ENCODE measurements at places on chromosomes 16 and 17.
A peak's percentile ranks its signal among the peaks of the same experiment; 100 is the strongest.

DNA sequence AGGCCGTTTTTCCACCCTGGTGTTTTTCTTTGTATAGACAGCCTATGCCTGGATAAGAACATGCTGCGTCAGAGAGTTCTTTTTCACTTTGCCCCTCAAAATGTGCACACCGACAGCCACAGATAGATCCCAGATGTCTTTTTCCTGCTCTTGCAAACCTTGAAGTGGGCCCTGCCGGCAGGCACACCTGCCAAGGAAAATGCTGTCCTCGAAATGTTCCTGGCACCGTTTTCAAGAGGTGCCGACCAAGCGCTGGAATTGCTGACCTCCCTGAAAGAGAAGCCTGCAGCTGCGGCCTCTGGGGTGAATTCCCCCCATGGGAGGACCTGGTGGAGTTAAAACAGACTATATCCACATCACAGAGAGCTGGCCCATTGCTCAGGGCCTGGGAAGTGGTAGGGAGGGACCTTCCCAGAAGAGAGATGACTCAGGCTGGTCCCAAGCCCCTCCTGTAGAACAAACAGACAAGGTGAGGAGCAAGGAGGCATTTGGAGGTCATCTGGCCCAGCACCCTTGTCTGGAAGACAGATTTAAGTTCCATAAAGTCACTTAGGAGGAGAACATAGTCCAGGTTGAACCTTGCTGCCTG lies 668.1 kb downstream of the MAF start:
- DNase-seq, result no peak

GRCh38 chr16:80517846-80518245 lies 22.9 kb upstream of the DYNLRB2 start:
- DNase-seq, result no peak

DNA sequence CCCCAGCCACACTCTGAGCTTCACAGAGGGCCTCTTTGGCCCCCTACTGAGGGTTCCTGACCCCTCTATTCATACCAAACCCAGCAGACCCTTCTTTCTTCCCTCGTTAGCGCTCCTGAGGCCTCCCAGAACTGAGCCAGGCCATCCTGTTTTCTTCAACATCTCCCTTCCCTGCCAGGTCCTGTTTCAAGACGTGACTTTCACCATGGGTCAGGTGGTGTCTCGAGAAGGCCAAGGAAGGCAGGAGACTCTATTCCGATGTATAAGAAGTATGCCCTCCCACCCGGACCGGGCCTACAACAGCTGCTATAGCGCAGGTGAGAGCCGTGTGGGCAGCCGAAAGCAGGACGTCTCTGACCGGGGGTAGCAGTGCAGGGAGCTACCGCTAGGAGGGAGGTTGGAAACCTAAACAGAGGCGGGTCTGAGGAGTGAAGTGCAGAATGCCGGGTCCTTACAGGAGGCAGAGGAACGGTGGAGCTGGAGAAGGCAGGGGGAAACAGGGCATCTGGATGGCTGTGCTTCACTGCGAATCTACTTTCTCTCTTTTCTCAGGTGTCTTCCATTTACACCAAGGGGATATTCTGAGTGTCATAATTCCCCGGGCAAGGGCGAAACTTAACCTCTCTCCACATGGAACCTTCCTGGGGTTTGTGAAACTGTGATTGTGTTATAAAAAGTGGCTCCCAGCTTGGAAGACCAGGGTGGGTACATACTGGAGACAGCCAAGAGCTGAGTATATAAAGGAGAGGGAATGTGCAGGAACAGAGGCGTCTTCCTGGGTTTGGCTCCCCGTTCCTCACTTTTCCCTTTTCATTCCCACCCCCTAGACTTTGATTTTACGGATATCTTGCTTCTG lies 1.3 kb upstream of the SENP3 start:
- no peak for DNase-seq

- no peak for DNase-seq
These were observed 57.3 kb downstream of the SALL1 start for GRCh38 chr16:51093726-51094280.

DNA sequence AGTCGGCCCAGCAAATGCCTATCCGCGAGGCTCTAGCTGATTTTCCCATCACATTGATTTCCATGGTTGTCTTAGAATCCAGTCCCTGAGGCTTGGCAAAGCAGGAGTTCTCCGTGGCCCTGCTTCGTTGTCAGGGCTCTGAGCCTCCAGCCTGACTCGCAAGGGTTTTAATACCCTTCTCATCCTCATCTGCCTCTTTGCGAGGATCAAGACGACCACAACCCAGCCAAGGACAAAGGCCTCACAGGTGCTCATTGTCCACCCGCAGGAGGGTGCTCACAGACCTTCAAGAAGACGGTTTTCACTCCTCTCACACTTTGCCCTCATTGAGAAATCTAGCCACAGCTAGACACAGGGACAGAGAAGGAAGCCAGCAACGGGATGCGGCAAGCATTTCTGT lies 610.8 kb downstream of the KCNJ18 start:
- no peak for DNase-seq

DNA sequence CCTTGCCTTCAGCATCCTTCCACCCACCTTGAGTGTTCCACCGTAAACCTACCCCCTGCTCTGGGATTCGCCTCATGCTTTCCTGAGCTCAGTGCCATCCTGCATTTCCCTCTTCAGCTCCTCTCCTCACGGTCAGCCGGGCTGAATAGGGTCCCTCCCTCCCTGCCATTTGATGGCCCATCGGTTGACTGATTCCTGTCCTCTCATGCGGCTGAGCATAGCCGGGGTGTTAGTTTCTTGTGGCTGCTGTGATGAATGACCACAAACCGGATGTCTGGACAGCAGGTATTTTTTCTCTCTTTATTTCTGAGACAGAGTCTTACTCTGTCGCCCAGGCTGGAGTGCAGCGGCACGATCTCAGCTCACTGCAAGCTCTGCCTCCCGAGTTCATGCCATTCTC lies 44.1 kb upstream of the MGAT5B start:
- DNase-seq, result no peak

DNA sequence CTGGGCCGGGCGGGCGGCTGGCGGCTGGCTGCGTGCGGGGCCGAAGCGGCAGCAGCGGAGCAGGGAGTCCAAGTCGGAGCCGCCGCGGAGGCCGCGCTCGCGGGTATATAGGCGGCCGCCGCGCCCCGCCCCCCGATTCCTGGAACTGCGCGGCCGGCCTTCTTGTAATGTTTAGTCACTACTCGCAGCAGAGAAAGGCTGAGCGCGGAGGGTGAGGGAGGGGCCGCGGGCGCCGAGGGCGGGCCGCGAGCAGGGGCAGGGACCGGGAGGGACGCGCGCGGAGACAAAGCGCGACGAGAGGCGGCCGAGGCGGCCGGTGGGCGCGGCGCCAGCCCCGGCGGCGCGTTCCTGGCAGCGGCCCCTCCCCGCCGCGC lies at the start of gene SOCS3:
SOCS3 (minus strand) TSS at position 81 of the 374 bp plus-strand sequence. CDS start 982 bp downstream, outside the sequence.
- peak; percentile 88 for DNase-seq

DNA sequence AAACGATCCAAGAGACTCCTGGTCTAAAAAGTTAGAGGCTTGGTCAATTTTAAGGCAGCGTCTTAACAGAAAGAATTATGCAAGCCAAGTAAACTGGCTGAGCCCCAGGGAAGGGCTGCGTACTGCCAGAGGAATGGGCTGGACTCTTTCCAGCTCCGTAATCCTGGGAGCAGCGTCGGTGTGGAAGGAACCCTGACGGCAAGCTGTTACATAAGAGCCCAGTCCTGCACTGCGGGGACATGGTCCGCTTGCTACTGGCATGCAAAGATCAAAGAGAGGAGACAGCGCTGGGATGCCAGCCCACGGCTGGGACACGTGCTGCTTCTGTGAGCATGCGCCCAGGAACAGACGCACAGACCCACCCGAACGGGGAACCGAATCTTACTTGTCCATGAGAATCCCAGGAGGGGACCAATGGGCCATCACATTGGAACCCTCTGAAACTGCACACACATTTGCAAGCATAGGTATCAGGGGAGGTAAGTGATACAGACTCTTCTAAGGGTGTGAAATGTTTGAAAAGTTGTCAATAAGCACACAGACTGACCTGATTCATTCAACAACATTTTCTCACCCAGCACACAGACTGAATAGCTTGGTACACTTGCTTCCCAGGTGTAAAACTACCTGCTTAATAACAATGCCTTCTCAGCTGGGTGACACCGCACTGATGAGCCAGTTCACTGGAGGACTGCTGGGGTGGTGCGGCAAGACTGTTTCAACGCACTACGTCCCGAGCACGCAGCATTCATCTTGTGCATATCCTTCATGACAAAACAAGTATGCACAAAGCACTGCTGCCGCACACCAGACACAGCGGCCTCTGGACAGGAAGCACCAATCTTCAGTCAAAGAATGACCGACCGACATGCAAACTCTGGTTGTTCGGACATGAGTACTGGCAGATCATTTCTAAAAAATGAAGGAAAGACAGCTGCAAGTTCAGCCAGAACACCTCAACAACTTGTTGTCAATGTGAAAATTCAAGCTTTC lies 94.9 kb downstream of the ANKRD11 start:
- no peak for DNase-seq

- DNase-seq, result no peak
These were observed 318.7 kb upstream of the RBFOX1 start for GRCh38 chr16:7013990-7014389.

GRCh38 chr17:8122924-8123694 lies 797 bp downstream of the HES7 start:
- peak; percentile 36 for DNase-seq

DNA sequence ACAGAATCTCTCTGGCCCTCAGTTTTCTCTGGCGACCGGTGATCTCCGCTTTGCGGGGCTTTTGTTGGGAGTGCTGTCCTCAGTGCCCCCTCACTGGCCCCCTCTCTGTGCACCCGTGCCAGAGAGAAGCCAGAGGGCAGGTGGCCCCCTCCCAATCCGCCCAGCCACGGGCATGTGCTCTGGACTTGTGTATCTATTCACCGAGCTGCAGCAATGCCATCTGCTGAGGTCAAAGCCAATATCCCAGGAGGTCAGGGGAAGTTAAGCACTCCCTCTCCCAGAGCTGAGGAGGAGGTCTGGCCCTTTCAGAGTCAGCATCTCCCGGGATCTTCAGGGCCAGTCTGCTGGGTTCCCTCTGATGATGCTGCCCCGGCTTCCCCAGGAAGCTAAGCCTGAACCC lies 5.1 kb downstream of the CACNG5 start:
- no peak for DNase-seq

GRCh38 chr17:73363442-73364154 lies 51.8 kb upstream of the CDC42EP4 start:
- no peak for DNase-seq

DNA sequence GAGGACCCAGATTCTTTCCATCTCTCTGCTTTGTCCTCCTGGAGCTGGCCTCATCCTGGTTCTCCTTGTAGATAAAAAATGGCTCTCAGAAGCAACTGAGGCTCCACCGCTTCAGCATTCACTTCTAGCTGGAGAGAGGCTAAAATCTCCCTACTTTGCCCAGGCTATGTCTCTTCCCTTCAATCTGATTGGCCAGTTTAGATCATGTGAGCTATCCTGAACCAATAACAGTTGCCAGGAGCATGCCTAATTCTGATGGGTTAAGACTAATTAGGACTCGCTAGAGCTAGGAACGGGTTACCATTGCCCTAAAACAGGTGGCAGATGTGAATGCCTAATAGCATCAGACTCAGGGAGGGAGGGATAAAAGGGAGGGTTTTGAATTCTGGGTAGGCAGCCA lies 89.6 kb downstream of the GPR139 start:
- no peak for DNase-seq

DNA sequence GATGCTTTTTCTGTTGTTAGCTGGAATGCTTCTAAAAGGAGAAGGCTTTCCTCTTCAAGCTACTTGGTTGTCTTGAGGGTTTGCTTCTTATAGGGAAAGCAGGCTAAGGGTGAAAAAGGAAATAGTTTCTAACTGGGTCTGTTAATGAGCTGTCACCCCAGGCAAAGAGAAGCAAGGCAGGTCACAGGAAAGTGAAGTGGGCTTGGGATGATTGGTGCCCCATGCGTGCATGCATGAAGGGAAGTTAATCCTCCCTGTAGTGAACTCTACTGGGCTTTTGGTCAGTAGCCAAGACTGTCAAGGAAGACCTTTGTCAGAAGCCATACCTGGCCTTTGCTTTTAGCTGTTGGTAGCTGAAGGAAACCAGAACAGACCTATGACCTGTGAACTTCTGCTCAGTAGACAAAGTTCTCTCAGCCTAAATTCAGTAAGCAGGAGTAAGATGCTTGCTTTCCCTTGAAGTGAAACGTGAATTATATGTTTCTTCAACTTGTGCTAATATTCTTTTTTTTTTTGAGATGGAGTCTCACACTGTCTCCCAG lies 16.5 kb downstream of the TENT4B start:
- no peak for DNase-seq

DNA sequence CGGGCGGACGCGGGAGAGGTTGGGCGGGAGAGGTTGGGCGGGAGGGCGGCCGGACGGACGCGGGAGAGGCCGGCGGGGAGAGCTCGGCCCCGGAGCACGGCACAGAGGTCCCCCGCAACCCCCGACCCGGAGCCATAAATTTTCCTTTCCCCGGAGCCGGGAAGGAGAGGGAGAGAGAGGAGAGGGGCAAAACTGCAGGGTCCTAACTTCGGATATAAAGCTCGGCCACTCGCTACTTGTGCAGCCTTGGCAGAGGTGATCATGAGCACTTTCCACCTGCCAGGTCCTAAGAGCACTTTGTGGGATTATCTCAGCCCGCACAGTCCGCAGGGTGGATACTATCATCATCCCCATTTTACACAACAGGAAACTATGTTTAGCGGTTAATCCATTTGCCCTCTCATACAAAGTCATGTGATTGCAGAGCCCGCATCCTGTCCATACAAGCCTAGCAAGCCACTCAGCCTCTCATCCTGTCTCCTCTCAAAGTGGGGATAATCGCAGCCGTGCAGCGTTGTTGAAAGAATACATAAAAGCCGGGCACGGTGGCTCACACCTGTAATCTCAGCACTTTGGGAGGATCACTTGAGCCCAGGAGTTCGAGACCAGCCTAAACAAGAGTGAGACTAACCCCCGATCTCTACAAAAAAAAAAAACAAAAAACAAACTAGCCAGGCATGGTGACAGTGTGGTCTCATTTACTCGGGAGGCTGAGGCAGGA lies 780 bp upstream of the DCAKD start:
- DNase-seq, result peak; percentile 42

DNA sequence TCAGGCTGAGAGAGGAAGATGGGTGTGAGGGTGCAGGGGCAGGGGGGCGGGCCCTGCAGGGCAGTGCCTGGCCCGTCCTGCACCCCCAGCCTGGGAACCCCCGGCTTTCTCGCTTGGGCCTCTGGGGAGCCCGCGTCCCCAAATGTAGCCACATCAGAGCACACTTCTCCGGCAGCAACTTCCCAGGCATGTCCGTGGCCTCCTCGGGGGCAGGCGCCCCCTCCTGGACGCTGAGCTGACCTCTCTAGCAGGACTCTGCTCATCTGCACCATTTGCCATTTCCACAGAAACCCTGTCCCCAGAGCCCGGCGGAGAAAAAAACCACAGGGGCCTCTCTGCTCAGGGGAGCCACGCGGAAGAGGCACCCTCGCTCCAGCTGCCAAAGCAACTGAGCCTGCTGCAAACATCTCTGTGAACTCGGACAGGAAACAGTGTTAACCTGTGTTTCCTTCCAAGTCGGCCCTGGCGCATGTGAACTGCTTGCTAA lies 63.4 kb downstream of the KLHDC4 start:
- DNase-seq, result peak; percentile 22

All from effector memory CD8-positive, alpha-beta T cell (primary cell).